ENCODE measurements at places on chromosomes 1 and 21.

- DNase-seq, result no peak
These were observed 110.4 kb downstream of the SYT2 start for GRCh38 chr1:202599669-202600431.

DNA sequence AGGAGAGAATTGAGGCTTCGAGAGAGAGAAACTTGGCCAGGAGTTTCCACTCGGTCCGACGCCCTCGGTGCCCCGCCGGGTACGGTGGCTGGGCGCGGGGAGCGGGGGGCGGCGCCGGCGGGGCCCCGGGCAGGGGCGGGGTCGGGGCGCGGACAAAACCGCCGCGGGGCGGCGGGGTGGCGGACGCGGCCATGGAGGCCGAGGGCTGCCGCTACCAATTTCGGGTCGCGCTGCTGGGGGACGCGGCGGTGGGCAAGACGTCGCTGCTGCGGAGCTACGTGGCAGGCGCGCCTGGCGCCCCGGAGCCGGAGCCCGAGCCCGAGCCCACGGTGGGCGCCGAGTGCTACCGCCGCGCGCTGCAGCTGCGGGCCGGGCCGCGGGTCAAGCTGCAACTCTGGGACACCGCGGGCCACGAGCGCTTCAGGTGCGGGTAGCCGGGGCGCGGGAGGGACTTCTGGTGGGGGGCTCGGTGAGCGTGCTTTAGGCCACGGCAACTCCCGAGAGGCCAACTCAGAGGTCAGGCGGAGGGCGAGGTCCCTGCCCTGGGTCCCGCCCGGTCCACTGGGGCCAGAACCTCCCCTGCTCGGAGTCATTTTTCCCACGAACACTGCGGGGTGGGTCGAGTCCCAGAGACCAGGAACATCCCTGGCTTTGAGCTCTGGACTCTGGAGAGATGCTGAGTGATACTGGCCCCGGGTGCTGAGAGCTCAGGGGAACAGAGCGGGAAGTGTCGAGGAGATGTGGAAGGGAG is 431 bp downstream of the RAB42 start:
- DNase-seq, result no peak

GRCh38 chr21:33481314-33481943 is 1.7 kb upstream of the TMEM50B start:
- no peak for DNase-seq

GRCh38 chr1:54565113-54565501 is 17.1 kb downstream of the ACOT11 start:
- DNase-seq, result no peak

- no peak for DNase-seq
These were observed 7.2 kb downstream of the INKA2 start for GRCh38 chr1:111731956-111732355.

DNA sequence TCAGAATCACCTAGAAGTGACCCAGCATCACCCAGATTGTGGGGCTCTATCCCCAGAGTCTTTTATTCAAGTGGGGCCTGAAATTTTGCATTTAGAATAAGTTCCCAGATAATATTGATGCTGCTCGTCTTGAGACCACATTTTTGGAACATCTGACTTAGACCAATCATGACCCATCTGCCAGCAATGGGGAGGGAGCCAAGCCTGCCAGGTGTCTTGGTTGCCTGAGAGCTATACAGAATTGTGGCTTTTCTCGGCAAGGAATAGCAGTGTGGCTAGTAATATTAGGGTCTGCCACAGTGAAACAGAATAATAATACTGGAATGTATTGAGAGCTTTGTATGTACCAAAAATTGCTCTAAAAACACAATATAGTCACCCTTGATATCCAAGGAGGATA is 31.1 kb upstream of the RGS8 start:
- DNase-seq, result no peak

DNA sequence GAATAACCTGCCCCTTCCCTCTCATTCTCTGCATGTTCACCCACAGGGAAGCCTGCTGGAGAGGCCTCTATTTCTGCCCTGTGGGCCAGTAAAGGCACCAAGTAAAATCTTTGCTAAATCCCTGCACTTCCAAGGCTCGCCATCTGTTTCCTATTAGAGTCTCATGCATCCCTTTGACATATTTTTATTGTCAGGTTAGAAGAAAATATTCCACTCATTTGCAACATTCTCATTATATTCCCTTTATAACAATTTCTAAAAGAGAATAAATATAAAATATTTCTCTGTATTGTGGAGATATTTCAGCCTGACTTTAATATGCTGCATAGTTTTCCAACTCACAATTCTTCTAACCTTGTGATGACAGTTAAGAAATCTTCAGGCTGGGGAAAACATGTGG is 340.4 kb upstream of the VAMP3 start:
- DNase-seq, result no peak

- no peak for DNase-seq
These were observed 142.2 kb downstream of the RABGAP1L start for GRCh38 chr1:174301295-174302077.

- no peak for DNase-seq
These were observed 99.2 kb downstream of the PHTF1 start for GRCh38 chr1:113660088-113660487.

DNA sequence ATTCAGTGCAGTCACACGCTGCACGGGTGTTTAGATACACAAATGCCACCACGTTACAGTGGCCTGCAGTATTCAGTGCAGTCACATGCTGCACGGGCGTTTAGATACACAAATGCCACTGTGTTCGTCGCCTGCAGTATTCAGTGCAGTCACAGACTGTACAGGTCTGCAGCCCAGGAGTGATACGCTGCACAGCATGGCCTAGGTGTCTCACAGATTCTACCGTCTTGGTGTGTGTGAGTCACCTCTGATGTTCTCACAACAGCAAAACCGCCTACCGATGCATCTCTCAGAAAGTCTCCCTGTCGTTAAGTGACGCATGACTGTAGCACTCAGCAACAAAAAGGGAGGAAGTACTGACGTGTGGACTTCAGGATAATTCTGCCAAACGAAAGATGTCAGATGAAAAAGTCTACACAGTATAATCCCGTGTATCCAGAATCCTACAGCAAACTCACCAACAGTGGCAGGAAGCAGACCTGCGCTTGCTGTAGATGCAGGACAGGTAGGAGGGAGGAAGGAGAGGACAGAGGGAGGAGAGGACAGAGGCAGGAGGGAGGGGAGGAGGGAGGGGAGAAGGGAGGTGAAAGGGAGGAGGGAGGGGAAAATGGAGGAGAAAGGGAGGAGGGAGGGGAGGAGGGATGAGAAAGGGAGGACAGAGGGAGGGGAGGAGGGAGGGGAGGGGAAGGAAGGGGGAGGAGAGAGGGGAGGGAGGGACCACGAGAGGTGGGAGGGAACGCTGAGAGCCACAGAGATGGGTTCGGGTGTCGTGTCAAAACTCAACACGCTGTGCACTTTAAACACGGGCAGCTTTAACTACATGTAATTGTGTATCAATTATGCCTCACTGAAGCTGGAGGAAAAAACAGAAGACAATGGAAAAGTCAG is 36.3 kb upstream of the PCBP3 start:
- no peak for DNase-seq

DNA sequence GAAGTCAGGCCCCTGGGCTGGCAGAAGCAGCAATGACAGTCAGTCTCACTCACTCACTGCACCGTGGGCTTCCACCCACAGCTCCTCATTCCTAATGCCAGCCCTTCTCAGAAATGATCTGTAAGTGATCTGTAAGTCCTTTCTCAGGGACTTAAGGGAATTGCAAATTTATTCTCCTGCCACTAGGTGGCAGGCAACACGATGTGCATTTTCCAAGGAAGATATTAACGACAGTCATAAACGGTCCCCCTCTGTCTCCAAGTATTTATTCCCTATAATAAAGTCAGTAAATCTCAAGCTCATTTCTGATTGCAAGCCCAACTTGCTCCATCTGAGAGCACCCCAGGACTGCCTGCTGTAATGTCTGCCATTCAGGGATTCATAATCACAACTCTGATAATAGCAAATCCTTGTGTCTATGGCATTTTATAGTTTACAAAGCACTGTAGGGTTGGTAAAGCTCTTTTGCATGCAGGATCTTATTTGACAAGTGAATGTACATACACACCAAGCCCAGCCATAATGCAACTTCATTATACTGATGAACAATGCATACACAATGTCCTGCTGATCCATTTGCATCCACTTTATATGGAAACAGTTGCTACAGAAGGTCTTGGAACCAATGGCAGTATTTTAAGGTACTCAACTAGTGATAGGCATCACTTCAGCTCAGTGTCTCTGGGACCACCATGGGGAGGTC is 380.5 kb upstream of the CAMK1G start:
- DNase-seq, result peak; percentile 53

DNA sequence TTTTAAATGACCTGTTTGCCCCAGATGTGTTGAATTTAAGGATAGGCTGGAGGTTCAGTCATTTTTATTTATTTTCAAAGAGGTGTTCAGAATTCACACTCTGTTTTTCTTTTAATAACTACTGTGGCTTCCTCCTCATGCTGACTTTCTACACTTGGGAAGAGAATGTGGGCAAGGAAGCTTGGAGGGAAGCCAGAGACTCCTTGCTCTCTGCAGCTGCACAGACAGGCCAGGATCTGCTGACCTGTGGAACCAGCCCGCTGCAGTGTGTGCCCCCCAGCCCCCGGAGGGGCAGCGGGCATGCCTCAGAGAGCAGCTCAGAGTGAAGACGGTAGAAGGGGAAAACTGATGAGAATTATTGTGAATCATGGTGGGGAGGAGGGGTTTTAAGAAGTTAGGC is 16.9 kb downstream of the MGST3 start:
- DNase-seq, result no peak

- DNase-seq, result no peak
These were observed 131.0 kb downstream of the ROR1 start for GRCh38 chr1:63904826-63905225.

GRCh38 chr1:196152086-196152485 is 456.2 kb downstream of the KCNT2 start:
- no peak for DNase-seq

DNA sequence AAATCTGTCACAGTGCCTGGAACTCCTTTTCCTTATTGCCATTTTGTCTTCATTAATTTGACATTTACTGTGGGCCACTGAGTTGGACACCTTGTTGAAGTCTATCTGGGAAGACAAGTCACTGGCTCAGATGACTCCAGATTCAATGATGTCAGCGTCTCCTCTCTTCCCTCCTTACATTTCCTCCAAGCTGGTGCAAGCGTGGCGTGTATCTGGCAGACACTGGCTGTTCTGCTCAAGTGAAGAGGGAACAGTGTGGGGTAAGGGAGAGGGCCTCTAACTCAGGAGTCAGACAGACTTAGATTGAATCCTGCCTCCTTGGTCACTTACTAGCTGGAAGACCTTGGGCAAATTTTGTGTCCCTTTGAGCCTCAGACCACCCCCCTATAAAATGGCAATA is 8.7 kb upstream of the ZNF691 start:
- no peak for DNase-seq

DNA sequence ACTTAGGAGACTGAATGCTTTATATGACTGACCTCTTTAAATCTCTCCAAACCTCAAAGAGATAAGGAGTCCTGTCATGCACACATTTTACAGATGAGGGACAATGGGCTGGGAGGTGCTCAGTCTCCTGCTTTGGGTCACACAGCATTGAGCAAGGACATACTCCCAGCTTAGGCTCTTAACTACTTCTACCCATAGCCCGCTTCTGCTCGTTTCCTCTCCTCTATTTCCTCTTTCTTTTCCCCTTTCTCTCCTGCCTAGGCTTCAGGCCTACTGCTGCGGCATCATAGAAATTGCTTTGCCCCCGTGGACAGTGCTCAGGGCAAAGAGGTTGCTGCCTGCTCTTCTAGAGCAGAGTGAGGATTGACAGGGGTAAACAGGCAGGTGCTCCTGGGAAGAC is 12.4 kb upstream of the ZNF691 start:
- DNase-seq, result no peak

GRCh38 chr1:41728403-41729202 is 190.1 kb downstream of the HIVEP3 start:
- no peak for DNase-seq

DNA sequence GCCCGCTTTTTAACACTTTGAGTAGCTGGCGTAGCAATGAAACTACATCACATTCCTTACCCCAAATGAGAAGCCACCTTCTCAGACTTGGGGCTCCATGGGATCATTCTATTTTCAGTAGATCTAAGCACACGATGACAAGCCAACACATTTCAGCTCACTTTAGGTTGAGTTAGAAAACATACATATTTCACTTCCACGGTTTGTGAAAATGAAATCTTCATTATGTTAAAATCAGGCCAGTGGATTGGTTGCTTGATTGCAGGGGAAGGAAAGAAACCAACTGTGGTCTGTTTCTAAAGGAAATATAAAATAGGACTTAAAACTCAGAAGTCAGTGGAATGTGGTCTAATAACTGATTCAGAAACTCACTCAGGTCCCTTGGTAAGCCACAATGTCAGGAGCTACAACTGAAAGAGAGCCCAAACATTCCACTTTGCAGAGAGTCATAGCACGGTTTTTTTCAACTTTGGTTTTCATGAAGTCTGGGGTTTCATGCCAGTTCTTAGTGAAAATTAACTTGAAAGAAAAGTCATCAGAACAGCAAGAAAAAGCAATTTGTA is 82.3 kb upstream of the TIAM1 start:
- DNase-seq, result no peak

- no peak for DNase-seq
These were observed 14.6 kb upstream of the MEX3A start for GRCh38 chr1:156096640-156097391.

DNA sequence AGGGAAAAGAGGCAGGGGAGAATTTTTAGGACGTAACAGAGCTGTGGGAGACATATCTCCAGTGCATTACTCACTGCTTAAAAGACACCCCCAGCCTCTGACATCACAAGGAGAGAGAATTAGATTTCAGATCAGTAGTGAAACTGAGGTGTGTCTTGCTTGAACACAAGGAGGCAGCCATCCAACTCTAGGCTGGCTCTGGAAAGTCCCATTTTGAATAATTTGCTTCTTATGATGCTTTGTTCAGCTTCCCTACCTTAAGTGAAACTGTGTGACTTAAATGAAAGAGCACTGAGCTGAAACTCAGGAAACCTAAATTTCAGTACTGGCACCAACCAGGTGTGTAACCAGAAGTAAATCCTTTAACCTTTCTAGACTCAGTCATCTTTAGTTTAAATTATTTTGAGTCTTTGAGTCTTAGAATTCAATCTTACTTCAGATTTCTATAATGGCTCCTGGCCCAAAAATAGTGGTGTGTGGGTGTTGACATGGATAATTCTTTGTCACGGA is 251.6 kb upstream of the SGIP1 start:
- DNase-seq, result no peak

DNA sequence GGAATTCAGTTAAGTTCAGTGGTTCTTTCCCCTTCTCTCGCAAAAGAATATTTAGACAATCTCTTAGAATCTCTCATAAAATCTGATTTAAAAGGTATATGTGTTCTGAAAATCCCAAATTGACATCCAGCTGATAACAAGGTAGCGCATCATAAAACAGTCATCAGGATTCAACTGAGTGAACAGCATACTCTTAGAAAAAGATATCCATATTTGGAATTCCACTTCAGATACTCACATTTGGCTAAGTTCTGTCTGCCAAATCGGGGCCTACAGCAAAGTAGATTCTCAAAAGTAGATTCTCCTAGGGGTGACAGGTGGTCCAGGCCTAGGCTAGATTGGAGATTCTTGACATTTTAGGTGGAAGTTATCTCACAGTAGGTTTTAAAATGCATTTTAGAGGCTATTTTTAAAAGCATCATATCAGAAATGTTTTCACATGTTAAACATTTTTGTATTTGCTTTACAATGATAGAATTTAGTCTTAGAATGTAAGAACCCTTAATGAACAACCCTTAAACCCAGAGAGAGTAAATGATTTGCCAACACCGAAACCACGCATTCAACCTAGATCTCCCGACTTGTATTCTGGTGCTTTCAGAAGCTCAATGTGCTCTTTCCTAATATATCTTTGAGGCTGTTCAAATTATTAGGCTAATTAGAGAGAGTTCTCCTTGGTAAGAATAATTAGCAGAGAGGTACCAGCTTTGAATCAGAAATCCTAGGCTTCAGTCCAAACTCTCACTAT is 318.9 kb downstream of the LMO4 start:
- no peak for DNase-seq

- DNase-seq, result no peak
These were observed 37.7 kb upstream of the IGSF5 start for GRCh38 chr21:39707316-39707715.

Measured in left kidney (tissue), 8 donors.